ENCODE measurements at places on chromosomes 7 and 10. TPM values are rescaled to one million over a fixed set of nuclear protein-coding genes. Genes with fewer than 3 reads are reported as not detected.
A peak's percentile ranks its signal among the peaks of the same experiment; 100 is the strongest.

IMMP2L gene
- polyA plus RNA-seq: 18.5 TPM

GRCh38 chr10:79404231-79404609 is 41.2 kb downstream of the ZCCHC24 start:
- peak; percentile 74 for DNase-seq

DNA sequence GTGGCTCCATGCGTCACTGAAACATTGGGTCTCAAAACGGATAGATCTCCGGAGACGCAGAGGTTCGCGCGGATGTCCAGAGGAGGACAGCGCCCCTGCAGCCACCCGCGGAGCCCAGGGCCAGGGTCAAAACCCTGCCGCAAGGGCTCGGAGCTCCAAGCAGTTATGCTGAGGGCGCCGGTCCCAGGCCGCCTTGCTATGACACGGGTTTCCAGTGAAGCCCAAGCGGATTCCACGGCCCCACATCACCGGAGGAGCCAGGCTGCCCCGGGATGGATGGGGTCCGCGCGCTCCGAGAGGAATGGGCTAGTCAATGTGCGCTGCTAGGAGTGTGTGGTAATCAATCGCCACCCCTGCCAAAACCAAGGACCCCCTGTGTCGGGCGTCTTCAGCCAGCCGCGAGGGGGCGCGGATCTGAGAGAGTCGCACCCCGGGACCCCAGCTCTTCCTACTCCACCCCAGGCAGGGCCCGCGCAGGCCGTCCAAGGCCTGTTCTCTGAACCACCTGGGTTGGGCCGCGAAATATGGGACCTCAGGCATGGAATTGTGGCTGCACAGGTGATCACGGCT is 5.6 kb upstream of the EMX2 start:
- DNase-seq: no peak

- DNase-seq: no peak
Observed at GRCh38 chr7:135842446-135843179, 94.0 kb upstream of the FAM180A start.

DNA sequence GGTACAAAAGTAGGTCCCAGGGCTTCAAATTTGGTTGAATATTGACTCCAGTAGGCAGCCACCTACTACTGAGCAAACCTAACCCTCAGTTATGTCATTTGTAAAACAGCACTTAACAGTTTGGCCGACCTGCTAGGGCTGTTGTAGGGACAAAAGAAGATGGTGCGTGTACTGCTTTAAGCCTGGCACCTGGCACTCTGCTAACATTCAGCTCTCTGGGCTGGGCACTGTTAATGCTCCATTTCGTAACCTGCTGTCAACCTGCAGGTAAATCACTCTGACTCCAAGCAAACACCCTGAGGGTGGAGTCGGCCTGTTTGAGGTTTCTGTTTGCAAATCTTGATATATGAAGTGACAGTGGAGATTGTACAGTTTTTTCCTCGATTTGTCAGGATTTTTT is 7.2 kb downstream of the ZKSCAN1 start:
- no peak for DNase-seq

GRCh38 chr7:91800389-91800788 is 80.1 kb downstream of the MTERF1 start:
- no peak for DNase-seq

DNA sequence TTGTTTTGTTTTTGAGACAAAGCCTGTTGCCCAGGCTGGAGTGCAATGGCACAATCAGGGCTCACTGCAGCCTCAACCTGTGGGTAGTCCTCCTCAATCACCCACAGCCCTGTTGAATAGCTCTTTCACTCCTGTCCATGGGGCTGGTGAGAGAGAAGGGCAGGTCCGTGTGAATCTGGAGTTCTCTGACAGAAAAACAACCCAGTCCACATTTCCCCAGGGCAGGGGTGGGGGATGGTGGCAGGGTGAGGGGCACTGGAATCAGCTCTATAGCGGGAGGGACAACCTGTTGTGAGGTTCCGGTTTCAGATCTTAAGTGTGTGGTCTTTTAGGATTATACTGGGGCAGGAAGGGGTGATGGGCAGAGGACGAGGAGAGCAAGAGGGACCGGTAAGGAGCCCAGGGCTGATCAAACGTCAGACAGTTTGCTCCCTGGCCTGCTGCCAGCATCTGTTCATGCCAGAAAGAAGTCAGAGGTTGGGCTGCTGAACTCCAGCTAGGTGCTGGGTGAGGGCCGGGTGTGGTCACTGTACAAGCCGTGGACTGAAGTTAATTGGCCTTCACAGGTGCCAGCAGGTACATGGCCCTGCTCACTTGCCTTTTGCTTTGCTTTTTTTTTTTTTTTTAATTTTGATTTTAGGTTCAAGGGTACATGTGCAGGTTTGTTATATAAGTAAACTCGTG is 33.2 kb upstream of the MKRN1 start:
- no peak for DNase-seq

GRCh38 chr10:89814278-89814677 is 112.9 kb downstream of the KIF20B start:
- no peak for DNase-seq

GRCh38 chr10:598415-599170 is 90.9 kb downstream of the DIP2C start:
- no peak for DNase-seq

- DNase-seq: no peak
Observed at GRCh38 chr10:27253576-27253975, 13.0 kb upstream of the ACBD5 start.

DNA sequence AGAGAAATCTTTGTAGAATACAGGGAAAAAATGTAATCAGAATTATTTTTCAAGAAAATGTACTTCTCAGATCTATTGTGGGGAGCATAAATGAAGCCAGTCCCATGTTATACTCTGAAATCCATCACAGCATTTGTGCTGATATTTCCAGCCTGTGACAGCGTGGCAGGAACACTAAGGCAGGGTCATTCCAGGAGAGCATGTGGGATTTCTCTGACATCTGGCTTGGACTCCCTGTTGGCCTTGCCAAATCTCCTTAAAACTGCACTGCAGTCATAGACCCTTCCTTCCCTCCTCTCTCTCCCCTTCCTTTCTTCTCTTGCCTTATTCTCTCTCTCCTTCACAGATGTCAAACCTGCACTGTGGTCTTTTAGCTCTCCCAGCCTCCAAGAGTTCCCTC is 6.5 kb upstream of the TSPAN13 start:
- DNase-seq: peak; percentile 22

- no peak for DNase-seq
Observed at GRCh38 chr10:110817614-110818013, 54.1 kb upstream of the PDCD4 start.

DNA sequence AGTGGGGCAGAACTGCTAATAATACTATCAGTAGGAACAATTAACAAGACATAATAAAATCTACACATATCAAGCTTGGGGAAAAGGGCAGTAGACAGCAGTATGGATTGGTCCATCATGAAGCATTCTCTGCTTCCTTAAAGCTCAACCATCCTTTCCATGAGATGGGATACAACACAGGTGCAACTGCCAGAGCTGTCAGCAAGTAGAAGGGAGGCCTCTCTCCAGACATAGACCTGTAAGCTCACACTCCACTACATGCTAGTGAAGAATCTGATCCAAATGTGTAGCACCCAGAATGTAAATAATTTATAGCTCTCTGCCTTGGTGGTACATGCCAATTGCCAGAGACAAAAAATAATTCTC is 41.5 kb upstream of the ANAPC16 start:
- no peak for DNase-seq

Data from muscle of arm (tissue), 14 donors.